Kidney (tissue), 22 donors: ENCODE measurements at places on chromosomes 5 and 9. TPM values are rescaled to one million over a fixed set of nuclear protein-coding genes. Genes with fewer than 3 reads are reported as not detected.

The PCDHGB3 gene
- total RNA-seq, result 4.4 TPM

The SLC46A2 gene
- total RNA-seq, result 0.66 TPM

The ZCCHC7 gene
- total RNA-seq, result 22.3 TPM

The RUFY1 gene
- total RNA-seq, result 56.3 TPM

The CDX1 gene
- total RNA-seq, result not detected

The SEMA4D gene
- 147 TPM for total RNA-seq

The CCDC192 gene
- not detected for total RNA-seq

The PCDHA12 gene
- 5.2 TPM for total RNA-seq

The FBP2 gene
- not detected for total RNA-seq
